Kidney epithelial cell (primary cell): ENCODE measurements at places on chromosomes 1 and 21.

DNA sequence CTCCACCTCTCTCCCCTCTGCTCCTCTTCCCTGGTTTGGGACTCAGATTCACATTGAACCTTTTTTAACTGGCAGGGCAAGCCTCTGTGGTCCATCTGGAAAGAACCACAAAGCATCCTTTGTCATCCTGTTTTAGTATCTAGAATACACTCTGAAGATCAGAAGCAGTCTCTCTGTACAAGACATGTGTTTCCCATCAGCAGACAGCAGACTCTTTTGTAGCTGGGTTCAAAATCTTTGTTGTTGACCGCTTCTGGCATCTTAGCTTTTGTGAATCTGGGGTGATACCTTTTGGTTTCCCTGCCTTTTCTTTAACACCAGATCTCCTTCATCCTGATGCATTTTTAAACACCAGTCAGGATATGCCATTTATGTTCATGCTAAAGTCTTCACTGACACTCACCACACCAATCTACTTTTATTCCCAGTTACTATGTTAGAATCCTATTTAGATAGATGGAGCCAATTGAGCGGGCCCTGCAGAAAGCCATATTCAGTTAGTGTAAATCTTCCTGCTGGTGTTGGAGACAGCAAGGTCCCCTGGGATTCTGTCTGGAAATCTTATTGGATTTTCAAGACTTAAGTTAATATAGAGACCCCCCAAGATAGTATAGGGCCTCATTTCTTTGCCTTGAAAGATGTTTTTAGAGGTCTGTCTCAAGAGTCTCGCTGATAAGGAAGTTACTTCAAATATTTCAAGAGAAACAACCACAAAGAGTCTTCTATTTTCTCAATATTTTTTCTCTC is 51.1 kb downstream of the ST6GALNAC3 start:
- DNase-seq: no peak

DNA sequence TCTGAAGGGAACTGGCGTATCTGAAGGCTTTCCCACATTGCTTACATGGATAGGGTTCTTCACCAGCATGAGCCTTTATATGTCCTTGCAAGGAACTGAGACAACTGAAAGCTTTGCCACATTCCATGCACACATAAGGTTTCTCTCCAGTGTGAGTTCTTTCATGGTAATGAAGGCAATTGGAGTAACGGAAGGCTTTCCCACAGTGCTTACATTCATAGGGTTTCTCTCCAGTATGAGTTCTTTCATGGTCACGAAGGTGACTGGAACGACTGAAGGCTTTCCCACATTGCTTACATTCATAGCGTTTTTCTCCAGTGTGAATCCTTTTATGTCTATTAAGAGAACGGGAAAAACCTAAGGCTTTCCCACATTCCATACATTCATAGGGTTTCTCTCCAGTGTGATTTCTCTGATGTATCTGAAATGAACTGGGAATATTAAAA is 15.0 kb downstream of the ZNF124 start:
- no peak for DNase-seq

DNA sequence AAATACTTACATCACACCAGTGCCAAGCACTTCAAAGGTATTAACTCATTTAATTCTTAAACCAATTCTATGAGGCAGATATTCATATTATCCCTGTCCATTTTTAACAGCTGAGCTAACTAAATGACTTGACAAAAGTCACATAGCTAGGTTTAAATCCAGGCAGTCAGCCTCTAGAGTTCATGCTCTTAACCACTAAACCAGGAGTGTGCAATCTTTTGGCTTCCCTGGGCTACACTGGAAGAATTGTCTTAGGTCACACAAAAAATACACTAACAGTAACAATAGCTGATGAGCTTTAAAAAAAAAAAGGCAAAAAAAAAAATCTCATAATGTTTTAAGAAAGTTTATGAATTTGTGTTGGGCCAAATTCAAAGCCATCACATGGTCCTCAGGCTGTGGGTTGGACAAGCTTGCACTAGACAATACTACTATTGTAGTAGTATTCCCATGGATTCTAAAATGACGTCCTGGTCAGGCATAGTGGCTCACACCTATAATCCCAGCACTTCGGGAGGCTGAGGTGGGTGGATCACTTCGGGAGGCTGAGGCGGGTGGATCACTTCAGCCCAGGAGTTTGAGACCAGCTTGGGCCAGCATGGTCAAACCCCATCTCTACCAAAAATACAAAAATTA is 10.0 kb downstream of the UBR4 start:
- no peak for DNase-seq

GRCh38 chr21:42467140-42467983 is 28.7 kb downstream of the RSPH1 start:
- no peak for DNase-seq

GRCh38 chr1:154970631-154971340 is at the start of gene SHC1:
Gene SHC1 (minus strand): TSS chr1:154970747. CDS start chr1:154970526, 221 bp downstream.
- DNase-seq: peak; percentile 70

DNA sequence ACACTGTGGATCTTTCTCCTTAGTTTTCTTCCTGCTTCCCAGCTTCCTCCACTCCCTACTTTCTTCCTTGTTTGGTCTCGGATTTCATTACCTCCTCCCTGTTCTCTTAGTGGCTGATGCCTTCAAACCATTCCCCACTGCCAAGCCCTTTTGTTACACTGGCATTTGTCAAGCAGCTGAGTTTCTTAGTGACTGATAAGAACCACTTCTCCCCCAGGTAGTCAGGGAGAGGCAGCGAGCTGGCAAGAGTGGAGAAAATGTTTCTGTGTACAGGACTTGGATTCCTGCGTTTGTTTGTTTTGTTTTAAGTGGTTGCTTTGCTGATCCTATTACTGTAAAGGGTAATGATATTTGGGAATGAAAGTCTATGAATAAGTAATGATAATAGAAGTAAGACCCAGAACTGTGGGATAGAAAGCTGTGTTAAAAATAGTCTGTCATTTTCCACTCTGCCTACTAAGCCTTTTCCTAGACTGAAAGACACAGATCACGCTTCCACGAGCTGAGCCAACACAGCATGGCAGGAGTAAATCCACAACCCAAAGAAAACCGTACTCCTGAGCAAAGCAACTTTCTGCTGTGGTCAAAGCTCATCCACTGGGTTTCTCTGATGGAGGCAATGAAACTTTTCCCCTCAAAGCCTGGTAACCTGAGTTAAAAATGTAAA is 10.1 kb upstream of the SERTAD4 start:
- peak; percentile 64 for DNase-seq

GRCh38 chr1:226639631-226640061 is 91.1 kb downstream of the STUM start:
- DNase-seq: no peak

DNA sequence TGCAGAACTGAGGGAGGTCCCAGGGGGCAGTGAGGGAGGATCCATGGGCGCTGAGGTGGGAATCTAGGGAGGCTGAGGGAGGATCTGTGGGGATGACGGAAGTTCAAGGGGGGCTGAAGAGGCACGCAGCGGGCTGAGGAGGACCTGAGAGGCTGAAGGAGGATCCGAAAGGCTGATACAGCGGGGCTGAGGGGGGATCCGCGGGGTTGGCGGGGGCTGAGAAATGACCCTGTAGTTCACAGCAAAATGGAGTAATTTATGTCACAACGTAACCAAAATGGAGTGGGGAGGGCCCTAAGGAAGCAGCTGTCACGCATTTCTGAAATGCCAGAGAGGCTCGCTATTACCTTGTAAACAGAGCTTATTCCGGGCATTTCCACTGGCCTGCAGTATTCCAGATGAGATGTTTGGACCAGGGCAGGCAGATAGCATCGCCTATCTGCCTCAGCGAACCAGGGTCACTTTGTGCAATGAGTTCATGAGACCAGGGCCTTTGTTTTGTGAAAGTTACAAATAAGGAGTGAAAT is 926 bp upstream of the MRPL55 start:
- DNase-seq: no peak

DNA sequence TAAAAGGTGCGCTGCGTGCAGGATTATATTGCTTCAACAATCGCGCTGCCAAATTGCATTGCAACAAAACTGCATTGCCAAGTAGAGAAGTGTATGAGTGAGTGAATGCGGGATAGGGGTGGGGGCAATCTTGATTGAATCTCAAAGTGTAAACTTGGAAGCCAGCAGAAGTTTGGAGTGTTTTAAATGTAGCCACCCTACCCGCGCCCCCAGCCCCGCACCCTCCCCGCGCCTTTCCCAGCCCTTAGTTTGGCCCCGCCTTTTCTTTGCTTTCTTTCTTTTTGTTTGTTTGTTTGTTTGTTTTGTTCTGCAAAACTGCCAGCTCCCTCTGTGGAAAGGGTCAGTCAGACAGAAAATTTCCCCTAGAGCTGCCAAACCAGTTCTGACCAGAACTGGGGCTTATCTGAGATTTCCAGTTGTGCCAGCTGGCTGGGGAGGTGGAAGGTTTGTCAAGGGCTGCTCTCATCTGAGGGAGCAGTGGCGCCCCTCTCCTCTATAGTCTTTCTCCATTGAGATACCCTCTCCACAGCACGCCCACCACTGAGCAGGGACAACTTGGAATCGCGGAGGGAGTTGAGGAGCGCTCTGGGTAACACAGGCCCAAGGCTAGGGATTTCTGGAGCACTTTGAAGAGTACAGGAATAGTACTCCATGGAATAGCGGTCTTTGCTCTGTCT is 666 bp upstream of the BEND5 start:
- DNase-seq: no peak

- no peak for DNase-seq
Measured at GRCh38 chr1:71882226-71882625, 400.1 kb downstream of the NEGR1 start.

GRCh38 chr1:31912839-31913239 is 25.3 kb downstream of the PTP4A2 start:
- DNase-seq: no peak

- DNase-seq: no peak
Measured at GRCh38 chr1:203380420-203381150, 29.7 kb upstream of the FMOD start.

DNA sequence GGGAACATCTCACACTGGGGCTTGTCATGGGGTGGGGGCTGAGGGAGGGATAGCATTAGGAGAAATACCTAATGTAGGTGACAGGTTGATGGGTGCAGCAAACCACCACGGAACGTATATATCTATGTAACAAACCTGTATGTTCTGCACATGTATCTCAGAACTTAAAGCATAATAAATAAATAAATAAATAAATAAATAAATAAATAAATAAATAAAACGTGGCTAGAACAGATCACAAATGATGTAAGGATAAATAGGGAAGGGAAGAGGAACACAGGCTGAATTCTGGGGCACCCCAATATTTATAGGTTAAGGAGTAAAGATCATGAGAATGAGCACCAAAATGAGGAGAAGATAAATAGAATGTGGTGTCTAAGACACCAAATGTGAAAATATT is 592.2 kb downstream of the AMY1C start:
- no peak for DNase-seq

DNA sequence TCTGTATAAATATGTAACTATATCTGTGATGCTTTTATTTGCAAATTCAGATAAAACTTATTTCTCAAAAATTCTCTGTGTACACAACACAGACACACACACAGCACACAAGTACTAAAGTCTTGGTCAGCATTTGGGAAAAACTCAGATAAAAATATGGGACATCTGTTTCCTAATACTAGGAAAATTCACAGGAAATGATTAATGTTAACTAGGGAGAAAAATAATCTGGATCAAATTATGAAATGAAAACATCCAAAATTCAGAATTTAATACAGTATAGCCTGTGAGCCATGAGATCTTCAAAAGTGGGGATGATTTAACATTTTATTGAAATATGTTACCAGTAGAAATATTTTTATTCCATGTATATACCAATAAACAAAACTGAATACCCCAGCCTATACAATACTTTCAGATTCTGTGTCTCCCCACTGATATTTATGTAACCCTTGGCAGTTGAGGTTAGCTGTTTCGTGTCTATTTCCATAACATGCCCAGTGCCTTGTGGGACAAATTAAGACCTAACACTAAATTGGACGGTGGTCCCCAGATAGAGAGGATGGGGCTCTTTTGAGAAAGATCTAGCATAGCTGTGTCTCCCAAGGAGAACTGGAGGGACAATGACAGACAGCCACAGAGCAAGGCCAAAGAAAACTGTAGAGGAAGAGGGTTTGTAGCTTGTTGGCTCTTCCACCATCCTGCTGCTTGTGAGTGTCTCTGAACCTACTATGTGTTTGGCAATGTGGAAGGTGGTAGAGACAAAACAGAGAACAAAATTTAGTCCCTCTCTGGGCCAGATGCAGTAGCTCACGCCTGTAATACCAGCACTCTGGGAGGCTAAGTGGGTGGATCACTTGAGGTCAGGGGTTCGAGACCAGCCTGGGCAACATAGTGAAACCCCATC is 47.2 kb downstream of the GNG12 start:
- DNase-seq: no peak

- no peak for DNase-seq
Measured at GRCh38 chr1:147496571-147497210, 44.6 kb upstream of the BCL9 start.

DNA sequence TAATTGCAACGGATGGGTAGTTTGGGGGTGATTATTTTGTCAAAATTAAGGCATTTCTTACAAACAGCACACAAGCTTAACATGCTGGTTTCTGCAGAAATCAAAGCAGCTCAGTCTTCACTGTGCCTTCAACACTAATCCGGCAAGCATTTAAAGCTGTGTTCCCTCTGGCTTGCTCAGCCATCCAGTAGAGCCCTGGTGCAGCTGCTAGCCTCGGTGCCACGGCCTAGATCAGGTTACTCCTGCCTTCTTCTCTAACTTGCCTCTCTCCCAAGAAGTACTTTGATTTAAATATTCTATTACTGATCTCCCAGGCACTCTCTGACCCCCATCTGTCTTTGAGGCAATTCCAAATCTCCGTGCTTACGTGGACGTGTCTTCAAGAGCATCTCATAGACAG is 85.6 kb downstream of the GREM2 start:
- DNase-seq: no peak

DNA sequence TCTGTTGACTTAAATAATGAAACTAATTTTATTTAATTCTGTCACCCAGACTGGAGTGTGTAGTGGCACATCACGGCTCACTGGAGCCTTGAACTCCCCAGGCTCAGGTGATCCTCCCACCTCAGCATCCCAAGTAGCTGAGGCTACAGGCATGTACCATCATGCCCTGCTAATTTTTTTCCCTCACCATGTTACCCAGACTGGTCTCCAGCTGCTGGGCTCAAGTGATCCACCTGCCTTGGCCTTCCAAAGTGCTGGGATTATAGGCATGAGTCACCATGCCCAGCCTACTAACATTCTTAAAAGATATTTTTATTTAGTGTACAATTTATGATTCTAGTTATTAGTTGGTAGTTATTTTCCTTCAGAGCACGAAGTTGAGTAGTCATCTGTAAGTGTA is 49.5 kb downstream of the NRDC start:
- no peak for DNase-seq

GRCh38 chr1:52460694-52461093 is 56.3 kb downstream of the PRPF38A start:
- DNase-seq: no peak

DNA sequence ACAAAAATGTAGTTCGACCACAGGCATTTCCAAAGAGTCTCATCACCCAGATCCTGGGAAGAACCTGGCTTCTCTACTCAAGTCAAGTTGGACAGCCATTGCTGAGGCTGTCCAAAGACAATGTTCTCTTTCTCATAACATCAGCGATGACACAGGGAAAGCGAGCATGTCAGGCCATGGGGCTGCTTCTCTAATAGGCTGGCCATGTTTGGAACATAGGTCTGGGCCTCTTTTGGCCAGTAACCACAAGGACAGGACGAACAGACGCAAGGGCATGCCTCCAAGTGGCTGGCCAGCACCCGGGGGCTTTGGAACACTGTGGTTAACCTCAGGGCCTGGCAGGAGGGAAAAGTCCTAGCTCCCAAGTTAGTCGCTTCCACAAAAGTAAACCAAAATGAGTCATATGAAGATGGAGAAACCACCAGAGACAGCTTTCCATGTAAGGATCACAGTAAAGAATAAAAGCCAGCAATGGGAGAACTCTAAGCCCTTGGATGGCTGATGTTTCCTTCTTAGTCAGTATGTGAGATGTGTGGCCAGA is 80.6 kb upstream of the SLC44A3 start:
- DNase-seq: peak; percentile 69
